ENCODE measurements at places on chromosomes 16 and 17.

DNA sequence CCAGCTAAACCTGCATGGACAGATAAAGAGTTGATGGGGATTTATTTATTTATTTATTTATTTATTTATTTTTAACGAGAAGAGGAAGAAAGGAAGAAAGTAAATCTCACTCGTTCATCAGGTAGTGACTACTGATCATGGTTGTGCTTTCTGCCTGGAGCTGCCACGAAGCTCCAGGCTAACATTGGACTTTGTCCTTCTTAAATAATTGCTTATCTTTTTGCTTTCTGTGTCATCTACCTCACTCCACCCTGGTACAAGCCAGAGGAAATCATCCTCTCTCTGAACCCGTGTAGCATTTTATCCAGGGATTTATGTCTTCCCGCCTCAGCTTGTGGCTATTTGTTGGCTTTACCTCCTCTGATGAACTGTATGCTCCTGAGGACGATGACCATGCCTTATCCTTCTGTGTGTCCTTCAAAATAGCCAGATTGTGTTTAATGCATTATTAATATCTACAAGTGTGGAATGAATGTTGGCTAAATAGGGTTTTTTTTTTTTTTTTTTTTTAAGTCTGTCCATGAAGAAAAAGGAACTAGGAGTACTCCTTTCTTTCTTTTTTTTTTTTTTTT lies 8.0 kb upstream of the SLC12A3 start:
- DNase-seq, result no peak

- DNase-seq, result no peak
Observed at GRCh38 chr17:38597375-38597774, 8.4 kb downstream of the SRCIN1 start.

GRCh38 chr16:3961449-3961849 lies 80.9 kb upstream of the CREBBP start:
- DNase-seq, result no peak

GRCh38 chr17:50924800-50925199 lies 58.6 kb upstream of the TOB1 start:
- DNase-seq, result no peak

- DNase-seq, result no peak
Observed at GRCh38 chr16:69481901-69482341, 57.5 kb downstream of the CYB5B start.

- DNase-seq, result peak; percentile 49
Observed at GRCh38 chr17:16419074-16419928, 3.9 kb downstream of the TRPV2 start.

GRCh38 chr16:20364051-20364450 lies 11.5 kb upstream of the UMOD start:
- no peak for DNase-seq

GRCh38 chr17:5000237-5000639 lies 2.5 kb downstream of the KIF1C start:
- DNase-seq, result no peak

DNA sequence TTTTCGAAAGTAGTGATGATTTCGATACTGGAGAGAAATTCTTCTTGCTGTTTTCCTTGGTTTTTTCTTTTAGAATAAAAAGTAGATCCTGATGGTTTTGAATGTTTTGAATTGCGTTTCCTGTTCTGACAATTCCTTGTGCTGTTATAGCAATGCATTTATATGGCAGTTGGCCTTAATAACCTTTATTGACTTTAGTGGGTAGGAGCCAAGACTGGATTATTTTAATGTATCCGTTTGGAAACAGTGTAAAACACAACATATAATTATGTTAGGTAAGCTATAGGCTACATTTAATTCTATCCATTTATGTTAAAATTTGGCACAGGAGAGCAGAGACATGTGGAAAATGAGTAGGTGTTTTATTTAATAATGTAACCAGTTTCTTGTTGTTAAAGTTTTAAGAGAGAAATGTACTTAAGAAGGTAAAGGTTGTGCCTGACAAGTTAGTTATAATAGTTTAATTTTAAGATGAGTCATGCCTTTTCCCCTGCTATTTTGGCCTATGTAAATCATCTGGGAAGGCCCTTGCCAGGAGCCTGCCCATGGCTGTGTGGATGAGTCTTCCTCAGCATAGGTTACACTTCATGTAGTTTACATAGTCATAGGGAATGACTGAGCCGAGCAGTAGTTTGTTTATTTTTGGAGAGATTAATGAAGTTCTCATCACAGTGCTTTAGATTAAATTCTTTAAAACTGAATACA lies 189.9 kb downstream of the FTO start:
- no peak for DNase-seq

GRCh38 chr17:8480011-8480976 lies 44.6 kb downstream of the NDEL1 start:
- DNase-seq, result no peak

DNA sequence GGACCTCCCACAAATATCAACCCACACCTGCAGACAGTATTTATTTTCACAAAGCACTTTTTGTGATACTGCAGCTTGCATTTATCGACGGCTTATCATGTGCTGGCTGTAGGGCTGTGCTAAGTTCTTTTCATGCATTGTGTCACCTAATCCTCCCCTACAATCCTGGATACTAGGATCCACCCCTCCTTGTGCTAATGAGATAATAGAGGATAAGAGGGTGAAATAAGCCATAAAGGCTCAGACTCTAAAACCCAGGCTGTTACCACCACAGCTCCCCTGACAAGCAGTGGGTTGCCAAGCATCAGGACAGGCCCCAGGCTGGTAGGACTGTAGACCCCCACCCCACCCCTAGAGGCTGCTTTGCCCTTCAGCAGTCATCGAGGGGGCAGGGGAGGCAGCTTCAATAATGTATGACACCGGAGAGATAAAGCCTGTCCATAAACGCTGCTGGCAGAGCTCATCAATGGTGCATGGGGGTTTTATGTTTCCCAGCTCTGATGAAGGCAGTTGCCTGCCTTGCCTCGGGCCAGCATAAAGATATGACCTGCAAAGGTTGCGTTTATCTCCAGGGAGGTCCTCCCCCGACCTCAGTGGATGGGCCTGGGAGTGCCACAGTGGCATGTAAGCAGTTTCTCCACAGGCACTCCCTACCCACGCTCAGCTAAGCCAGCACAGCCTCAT lies 73.9 kb upstream of the C16orf82 start:
- no peak for DNase-seq

GRCh38 chr16:4938683-4939030 lies 1.7 kb upstream of the PPL start:
- no peak for DNase-seq

GRCh38 chr16:1430759-1431496 lies at the start of gene PERCC1:
TSS of gene PERCC1 (plus strand) at chr16:1431078. CDS start at chr16:1432594, 1,516 bp downstream.
- DNase-seq, result no peak
